K562 (cell line): ENCODE measurements at places on chromosomes 1 and 21. TPM values are rescaled to one million over a fixed set of nuclear protein-coding genes. Genes with fewer than 3 reads are reported as not detected.
A peak's percentile ranks its signal among the peaks of the same experiment; 100 is the strongest.

Gene DNAI4
- 2.9 TPM in 2 replicates for total RNA-seq

Gene AKNAD1
- total RNA-seq: not detected in 2 replicates

Gene MYOM3
- total RNA-seq: not detected in 2 replicates

- no peak for DNase-seq
Observed at GRCh38 chr1:55623311-55623710, 408.1 kb upstream of the USP24 start.

GRCh38 chr1:18962121-18962721 is 5.7 kb upstream of the IFFO2 start:
- DNase-seq: no peak

DNA sequence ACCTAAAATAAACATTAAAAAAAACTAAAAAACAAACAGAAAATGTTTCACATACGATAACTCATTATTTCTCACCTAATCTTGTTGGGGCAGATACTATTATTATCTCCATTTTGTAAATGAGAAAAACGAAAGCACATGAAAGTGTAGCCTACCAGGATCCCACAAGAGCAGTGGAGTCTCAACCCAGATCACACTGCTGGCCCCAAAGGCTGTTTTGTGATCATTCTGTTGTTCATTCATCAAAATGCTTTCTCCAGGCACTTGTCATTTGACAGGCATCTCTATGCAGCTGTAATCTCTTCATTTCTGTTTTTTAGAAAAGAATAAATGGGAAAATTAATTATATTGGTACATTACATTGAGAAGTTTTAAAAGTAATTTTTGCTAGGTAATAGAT is 67.5 kb downstream of the AK5 start:
- no peak for DNase-seq

- peak; percentile 79 for DNase-seq
Observed at GRCh38 chr1:207049974-207050391, 1.0 kb downstream of the YOD1 start.

GRCh38 chr1:44237721-44238457 is 24.6 kb downstream of the DMAP1 start:
- peak; percentile 97 for DNase-seq

DNA sequence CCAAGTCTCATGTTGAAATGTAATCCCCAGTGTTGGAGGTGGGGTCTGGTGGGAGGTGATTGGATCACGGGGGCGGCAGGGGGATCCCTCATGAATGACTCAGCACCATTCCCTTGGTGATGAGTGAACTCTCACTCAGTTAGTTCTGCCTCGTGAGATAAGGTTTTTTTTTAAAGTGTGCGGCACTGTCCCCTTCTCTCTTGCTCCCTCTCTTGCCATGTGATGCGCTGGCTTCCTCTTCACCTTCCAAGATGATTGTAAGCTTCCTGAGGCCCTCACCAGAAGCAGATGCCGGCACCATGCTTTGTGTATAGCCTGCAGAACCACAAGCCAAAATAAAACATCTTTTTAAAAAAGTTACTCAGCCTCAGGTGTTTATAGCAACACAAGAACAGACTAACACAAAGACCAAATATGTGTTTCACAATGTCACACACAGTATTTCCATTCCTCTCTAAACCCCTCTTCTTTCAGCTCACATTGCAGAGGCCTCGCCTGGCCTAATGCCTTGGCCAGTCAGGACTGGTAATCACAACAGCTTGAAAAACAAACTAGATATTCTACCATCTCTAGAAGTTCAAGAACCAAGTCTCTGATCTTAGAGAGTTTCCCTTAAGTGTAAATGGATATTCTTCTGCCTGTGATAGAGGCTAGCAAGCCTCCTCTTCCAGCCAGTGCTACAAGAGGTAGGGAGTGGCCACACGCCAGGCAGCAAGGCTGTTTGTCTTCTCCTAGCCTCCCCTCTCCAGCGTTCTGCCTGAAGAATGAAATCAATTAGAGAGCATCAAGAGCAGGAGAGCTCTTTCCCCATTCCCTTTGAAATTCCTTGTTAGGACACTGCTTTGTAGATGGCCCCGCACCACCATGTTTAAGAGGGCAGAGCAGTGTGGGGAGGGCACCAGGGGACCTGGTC is 19.6 kb upstream of the RAP1A start:
- peak; percentile 61 for DNase-seq

DNA sequence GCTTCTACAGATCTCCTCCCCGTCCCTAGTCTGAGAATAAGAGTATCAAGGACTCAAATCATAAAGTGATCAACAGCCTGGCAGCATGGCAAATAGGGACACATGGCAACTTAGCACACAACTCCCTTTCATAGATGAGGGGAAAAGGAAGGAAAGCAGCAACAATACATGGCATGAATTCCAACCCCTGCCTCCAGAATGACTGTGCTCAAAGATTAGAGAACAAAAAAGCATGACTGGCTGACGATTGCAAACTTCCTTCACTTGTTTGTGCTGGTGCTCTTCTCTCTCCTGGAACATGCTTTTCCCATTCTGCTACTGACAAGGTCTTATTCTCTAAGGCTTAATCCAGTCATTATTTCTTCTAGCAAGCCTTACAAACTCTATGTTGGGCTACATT is 11.5 kb downstream of the KTI12 start:
- DNase-seq: no peak

GRCh38 chr1:168521401-168522000 is 22.3 kb downstream of the XCL2 start:
- DNase-seq: no peak

GRCh38 chr1:220747437-220748088 is 559 bp upstream of the MTARC2 start:
- DNase-seq: no peak

DNA sequence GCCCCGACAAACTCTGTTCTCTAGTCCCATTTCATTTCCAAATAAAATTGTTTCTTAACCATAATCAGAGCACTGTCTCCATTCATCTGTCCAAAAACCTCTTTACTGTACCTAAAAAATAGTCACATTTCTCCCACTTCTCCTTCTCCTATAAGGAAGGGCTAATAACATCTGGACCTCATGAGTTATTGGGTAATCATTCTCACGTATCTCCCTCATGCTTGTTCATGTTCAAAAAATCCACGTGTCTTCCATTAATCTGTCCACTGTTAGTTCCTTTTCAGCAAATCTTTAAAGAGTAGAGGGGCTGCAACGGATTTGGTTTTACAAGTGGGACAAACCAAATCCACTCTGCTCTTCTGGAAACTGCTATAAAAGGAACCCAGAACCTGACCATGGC is 1418.8 kb downstream of the MRPL39 start:
- DNase-seq: no peak

DNA sequence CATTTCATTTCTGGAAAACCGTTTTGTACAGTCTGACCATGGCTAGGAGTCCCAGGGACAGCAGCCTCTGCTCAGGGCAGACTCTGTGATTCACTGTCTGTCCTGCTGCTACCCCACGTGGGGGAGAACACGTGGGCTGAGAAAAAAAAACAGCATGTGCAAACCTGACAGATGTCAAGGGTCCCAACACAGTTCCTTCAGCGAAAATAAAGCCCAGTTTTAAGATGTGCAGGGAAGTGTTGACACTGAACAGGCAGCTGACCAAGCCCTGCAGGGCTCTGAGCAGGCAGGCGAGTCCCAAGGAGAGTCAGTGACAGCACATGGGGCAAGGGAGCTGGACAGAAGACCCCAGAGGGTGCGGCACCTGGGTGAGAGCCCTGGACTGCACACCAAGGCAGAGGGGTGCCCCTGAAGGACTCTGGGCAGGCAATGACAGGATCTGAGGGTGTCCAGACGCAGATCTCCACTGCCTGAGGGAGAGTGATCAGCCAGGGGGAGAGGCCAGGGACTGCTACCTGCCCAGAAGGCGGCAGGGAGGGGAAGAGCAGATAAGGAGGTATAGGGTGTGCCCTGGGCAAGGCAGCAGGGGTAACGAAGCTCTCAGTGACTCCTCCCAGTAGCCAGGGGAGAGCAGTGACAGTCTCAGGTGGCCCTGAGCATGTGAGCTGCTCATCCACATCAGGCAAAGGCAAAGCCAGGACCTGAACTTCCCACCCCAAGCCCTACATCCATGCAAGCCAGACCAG is 5.1 kb upstream of the SPATC1L start:
- no peak for DNase-seq

- no peak for DNase-seq
Observed at GRCh38 chr1:54663725-54664124, 22.1 kb downstream of the MROH7 start.
